Prostate gland (tissue), 2 donors: ENCODE measurements at places on chromosomes 6 and 20. TPM values are rescaled to one million over a fixed set of nuclear protein-coding genes. Genes with fewer than 3 reads are reported as not detected.

DNA sequence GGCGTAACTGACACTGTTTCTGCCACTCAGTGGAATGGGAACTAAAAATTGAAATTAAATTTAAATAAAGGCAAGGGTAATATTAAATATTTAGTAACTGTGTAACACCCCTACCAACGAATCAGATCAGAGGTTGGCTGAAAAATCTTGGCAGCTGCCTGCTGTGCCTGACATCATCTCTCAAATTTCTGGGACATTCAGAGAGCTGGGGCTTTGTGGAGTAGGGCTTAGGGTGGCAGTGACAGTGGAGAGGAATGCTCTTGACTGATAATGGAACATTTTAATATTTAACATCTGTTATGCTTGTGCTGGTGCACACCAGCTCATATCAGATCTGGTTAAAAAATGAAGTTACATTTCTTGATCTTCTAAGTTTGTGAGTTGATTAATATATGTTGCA is 62.2 kb downstream of the RFPL4B start:
- no peak for DNase-seq
- no peak overlapping the region for H3K27ac ChIP-seq
- H3K36me3 ChIP-seq, result no peaks in the 10 kb centered on the region
- no peaks in the 10 kb centered on the region for H3K27me3 ChIP-seq
- H3K4me3 ChIP-seq, result no peak overlapping the region

GRCh38 chr20:36084897-36085613 is 69.5 kb upstream of the EPB41L1 start:
- H3K36me3 ChIP-seq, result no peaks in the 10 kb centered on the region
- DNase-seq, result no peak
- no peak overlapping the region for H3K4me3 ChIP-seq
- H3K4me1 ChIP-seq, result no peaks in the 10 kb centered on the region
- no peaks in the 10 kb centered on the region for H3K27me3 ChIP-seq

PAX1 gene
- not detected for total RNA-seq

TBP gene
- 19.6 TPM for total RNA-seq

DNA sequence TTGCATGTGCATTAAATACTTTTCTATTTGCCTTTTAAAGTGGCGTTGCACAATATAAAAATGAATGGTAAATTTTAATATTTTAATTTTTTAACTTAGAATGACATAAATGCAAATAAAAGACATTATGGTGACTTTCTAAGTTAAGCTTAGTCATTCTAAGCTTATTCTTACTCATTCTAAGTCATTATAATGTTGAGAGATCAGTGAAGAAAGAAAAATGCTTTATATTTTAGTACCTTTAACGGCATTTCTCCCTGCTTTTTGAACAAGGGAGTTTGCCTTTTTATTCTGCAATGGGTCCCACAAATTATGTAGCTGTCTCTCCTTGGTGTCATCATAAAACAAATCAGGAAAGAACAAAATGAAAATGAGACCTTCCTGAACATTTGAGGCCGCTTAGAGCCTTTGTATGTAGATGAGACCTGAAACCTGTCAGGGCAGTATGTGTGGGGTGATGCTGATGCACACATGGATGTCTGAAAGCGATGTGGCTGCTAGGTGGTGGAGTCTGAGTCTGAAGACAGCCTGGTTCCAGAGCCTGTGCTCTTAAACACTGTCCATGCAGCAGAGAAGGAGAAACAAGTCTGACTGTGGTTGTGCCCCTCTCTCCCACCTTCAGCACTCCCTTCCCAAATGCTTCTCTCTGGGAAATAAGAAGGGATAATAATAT is 158.0 kb downstream of the PHF3 start:
- H3K4me1 ChIP-seq, result no peaks in the 10 kb centered on the region
- H3K36me3 ChIP-seq, result no peaks in the 10 kb centered on the region
- H3K27ac ChIP-seq, result no peak overlapping the region
- H3K4me3 ChIP-seq, result no peak overlapping the region
- DNase-seq, result no peak

- peaks cover 3% of the 10 kb centered on the region for H3K4me1 ChIP-seq
- no peaks in the 10 kb centered on the region for H3K27me3 ChIP-seq
- peak overlapping the region; percentile 48 for H3K4me3 ChIP-seq
- DNase-seq, result no peak
- H3K27ac ChIP-seq, result peak overlapping the region; percentile 73
- no peaks in the 10 kb centered on the region for H3K36me3 ChIP-seq
These were observed 501 bp upstream of the PLA2G7 start for GRCh38 chr6:46735720-46736031.

DEFB124 gene
- not detected for total RNA-seq

CALHM5 gene
- 0.32 TPM for total RNA-seq

GRCh38 chr6:31534011-31534410 is 5.2 kb downstream of the MCCD1 start:
- H3K27ac ChIP-seq, result no peak overlapping the region
- peaks cover 6% of the 10 kb centered on the region for H3K4me1 ChIP-seq
- H3K27me3 ChIP-seq, result no peaks in the 10 kb centered on the region
- H3K36me3 ChIP-seq, result peaks cover 41% of the 10 kb centered on the region
- DNase-seq, result no peak

ATP6V1G2 gene
- total RNA-seq, result 0.74 TPM

PRPF6 gene
- 99.6 TPM for total RNA-seq

DNA sequence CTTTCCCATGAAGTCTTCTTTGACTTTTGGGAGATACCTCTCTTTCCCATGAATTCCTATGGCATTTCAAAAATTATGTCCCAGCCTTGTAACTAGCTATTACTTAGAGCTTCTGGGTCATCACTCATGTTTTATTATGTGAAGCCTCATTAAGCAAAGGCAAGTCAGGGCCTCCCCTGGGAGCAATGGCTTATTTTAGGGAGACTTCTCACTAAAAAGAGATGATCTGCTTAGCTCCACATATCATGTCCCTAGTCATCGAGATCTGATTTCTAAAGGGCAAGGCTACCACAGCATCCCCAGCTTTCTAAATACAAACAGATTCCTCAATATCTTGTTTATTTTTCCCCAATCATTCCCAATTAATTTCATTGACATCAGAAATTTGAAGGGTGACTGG is 154.0 kb upstream of the MANEA start:
- no peak overlapping the region for H3K4me3 ChIP-seq
- no peaks in the 10 kb centered on the region for H3K36me3 ChIP-seq
- no peaks in the 10 kb centered on the region for H3K27me3 ChIP-seq
- H3K27ac ChIP-seq, result no peak overlapping the region
- H3K4me1 ChIP-seq, result no peaks in the 10 kb centered on the region

DNA sequence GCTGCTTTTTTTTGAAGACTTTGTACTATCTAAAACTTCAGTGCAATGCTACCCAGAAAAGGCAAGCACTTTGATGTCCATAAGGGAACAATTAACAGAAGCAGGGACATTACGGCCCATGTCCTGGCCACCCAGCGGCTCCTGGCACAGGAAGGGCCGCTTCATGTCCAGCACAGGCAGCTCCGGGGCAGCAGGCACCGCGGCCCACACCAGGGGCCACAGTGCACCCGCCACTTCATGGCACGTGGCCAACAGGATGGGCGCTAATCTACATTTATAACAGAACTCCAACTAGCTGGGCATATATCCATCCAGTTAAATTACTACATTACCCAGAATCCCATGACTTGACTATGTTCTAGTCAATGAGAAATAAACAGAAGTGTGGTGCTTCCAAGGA is 198.2 kb upstream of the ID4 start:
- H3K27me3 ChIP-seq, result no peaks in the 10 kb centered on the region
- no peaks in the 10 kb centered on the region for H3K4me1 ChIP-seq
- H3K27ac ChIP-seq, result no peak overlapping the region
- no peak for DNase-seq

DNA sequence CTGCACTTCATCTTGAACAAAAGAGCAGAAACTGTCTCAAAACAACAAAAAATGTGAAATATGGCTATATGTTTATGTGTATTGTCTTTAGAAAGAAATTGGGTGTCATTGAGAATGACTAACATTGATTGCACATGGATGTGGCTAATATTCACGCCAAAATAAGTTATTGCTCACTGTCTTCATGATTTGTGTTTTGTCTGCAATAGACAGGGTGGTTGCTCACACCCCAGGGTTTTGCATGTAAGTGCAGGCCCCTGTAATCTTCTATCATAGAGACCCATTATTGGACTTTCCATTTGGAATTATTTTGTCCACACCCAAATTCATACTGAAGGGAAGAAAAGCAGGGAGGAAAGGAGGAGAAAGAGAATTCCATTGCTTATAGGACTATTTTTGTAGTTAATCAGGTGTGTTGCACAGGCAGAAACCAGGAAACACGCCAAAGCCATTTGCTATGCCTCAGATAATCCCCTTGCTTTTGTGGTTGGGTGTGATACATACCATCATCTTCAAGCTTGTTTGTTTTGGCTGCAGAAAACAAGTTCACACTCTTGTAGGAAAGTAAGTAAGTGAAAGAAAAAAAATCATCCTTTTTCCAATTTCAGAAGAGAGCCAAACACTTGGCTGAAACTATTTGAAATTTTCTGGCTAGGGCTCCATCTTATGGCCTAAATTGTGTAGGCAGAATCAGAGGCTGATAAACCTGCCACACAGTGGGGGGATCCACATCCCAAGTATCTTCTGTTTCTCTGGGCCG is 214.1 kb downstream of the COL12A1 start:
- H3K4me3 ChIP-seq, result no peak overlapping the region
- no peaks in the 10 kb centered on the region for H3K36me3 ChIP-seq
- no peaks in the 10 kb centered on the region for H3K27me3 ChIP-seq
- H3K27ac ChIP-seq, result no peak overlapping the region

DNA sequence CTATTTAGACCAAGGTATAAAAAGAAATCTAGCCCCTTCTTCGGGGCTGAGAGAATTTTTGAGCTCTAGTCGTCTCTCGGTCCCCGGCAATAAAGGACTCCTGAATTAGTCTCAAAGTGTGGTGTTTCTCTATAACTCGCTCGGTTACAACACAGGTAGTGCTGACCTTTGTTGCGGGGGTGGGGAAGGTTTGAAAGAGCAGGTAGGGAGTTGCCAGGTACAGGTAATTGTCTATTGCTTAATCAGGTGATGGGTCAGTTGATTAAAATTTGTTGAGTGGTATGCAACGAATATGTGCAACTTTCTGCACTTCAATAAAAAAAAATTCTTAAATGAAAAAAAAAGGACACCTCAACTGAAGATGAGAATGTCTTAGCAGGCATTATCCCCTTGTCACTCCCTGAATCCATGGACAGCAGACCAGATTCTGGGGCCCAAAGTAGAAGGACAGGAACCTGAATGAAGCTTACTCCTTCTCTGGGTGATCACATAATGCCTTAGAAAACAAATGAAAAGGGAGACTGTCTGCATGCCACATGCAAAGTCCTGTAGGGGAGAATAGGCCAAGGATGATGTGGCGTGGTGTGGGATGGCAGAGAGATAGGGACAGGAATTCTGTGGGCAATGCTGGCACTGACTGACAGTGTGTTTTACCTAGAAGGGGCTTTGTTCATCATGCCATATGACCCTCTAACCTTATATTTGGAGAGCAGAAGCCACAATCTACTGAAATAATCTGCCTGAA is 157.6 kb upstream of the OLIG3 start:
- no peaks in the 10 kb centered on the region for H3K4me1 ChIP-seq
- no peaks in the 10 kb centered on the region for H3K36me3 ChIP-seq
- no peaks in the 10 kb centered on the region for H3K27me3 ChIP-seq
- no peak overlapping the region for H3K27ac ChIP-seq
- no peak overlapping the region for H3K4me3 ChIP-seq
- no peak for DNase-seq

GRCh38 chr6:166906376-166907044 is 49.8 kb downstream of the RNASET2 start:
- no peak for DNase-seq
- H3K4me3 ChIP-seq, result no peak overlapping the region
- no peaks in the 10 kb centered on the region for H3K27me3 ChIP-seq
- no peaks in the 10 kb centered on the region for H3K4me1 ChIP-seq

PPP1R14C gene
- 3.4 TPM for total RNA-seq

PACRG gene
- 63.8 TPM for total RNA-seq

GRCh38 chr6:26025047-26025893 is 62.0 kb upstream of the HFE start:
- no peaks in the 10 kb centered on the region for H3K36me3 ChIP-seq
- H3K4me3 ChIP-seq, result peak overlapping the region; percentile 67
- H3K27me3 ChIP-seq, result no peaks in the 10 kb centered on the region
- H3K4me1 ChIP-seq, result no peaks in the 10 kb centered on the region

POM121L2 gene
- 0.62 TPM for total RNA-seq
